Stimulated activated CD8-positive, alpha-beta memory T cell treated with anti-CD3 and anti-CD28 coated beads, Interleukin-4, amount 100 ng/mL, for 1 hour (primary cell): ENCODE measurements at places on chromosomes 11 and 22.

- no peak for DNase-seq
Observed at GRCh38 chr11:107496011-107496410, 38.4 kb upstream of the CWF19L2 start.

GRCh38 chr11:106691807-106692365, 326.4 kb downstream of the GUCY1A2 start:
- DNase-seq = no peak

DNA sequence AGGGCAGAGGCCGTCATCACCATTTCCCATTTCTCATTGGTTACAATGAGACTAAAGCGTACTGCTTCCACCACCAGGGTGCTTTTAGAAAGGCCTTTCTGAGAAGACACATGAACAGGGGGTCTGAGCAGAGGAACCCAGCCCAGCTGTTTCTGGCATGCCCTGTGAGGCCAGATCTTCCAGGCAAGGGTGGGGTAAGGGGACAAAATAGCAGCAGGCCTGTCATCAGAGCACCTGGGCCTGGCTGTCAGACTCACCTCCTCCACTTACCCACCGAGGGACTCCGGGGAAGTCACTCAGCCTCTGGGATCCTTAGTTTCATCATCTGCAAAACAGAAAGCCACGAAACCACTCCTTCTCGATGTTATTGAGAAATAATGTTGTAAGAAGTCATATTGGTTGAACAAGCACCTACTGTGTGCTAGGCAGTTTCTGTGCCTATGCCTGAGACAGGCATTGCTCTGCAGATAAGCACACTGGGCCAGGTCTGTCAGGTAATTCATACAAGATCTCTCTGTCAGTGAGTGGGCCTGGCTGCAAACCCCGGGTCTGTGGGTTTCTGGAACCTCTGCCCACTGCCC, 8.8 kb upstream of the WNT11 start:
- no peak for DNase-seq

- DNase-seq = no peak
Observed at GRCh38 chr22:42299586-42300258, 29.3 kb upstream of the TCF20 start.

DNA sequence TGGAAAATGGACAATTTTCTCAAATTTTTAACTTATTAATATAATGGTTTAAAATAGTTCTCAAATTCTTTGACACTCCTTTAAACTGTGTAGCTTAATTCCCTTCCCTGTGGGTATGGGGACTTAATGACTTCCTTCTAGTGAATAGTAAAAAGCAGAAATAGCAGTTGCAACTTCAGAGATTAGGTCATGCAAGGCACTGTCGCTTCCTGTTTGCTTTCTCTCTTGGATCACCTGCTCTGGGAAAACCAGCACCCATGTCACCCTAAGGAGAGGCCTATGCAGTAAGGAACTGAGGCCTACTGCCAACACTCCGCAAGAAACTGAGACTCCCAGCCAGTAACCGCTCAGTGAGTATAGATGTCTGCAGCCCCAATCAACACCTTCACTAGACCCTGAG, 5.5 kb upstream of the PANX3 start:
- DNase-seq = no peak
